ENCODE measurements at places on chromosomes 4 and X.

- DNase-seq = no peak
Observed at GRCh38 chr4:83216959-83217683, 67.5 kb downstream of the COQ2 start.

DNA sequence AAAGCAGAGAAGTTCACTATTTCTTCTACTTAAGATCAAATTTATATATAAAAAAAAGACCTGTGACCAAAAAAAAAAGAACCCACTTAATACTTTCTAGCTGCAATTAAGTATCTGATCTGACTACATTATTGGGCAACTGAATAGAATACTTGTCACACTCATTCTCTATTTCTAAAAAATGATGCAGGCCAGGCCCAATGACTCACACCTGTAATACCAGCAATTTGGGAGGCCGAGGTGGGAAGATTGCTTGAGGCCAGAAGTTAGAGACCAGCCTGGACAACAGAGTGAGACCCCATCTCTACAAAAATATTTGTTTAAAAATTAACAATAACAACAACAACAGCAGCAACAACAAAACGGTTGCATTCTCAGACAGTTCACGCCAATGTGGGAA, 108.8 kb upstream of the BMP2K start:
- DNase-seq = no peak

DNA sequence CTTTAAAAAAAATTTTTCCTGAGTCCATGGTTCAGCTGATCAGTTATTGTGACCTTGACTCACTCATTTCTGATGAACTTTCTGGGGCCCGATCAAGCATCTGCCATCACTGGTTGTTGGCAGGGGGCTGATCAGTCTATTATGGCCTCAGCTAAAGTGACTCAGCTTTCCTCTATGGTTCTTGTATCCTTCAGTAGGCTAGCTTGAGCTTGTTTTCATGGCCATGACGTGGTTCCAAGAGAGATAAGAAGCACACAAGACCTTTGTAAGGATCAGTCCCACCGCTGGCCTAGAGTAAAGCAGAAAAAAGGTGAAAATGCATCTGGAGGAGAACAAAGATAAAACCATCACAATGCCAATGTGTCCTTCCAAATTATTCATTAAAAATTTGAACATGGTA, 29.8 kb upstream of the EPGN start:
- no peak for DNase-seq

DNA sequence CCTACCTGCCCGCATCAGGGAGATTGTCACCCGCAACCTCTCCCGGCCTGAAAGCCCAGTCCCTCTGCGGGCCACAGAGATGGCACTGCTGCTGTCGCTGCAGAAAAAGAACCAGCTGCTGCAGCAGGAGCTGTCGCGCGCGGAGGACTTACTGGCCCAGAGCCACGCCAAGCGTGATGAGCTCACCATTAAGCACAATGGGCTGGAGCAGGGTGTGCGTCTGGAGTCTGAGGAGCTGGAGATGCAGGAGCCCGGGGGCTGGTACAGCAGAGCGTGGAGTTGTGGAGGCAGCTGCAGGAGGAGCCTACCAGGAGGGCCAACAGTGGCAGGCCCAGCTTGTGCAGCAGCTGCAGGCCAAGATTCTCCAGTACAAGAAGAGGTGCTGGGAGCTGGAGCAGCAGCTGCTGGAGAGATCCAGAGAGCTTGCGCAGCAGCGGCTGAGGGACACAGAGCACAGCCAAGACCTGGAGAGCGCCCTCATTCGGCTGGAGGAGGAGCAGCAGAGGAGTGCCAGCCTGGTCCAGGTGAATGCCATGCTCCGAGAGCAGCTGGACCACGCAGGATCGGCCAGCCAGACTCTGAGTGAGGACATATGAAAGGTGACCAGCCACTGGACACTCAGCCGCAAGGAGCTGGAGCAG, 11.3 kb downstream of the SMIM10L2A start:
- DNase-seq = no peak

DNA sequence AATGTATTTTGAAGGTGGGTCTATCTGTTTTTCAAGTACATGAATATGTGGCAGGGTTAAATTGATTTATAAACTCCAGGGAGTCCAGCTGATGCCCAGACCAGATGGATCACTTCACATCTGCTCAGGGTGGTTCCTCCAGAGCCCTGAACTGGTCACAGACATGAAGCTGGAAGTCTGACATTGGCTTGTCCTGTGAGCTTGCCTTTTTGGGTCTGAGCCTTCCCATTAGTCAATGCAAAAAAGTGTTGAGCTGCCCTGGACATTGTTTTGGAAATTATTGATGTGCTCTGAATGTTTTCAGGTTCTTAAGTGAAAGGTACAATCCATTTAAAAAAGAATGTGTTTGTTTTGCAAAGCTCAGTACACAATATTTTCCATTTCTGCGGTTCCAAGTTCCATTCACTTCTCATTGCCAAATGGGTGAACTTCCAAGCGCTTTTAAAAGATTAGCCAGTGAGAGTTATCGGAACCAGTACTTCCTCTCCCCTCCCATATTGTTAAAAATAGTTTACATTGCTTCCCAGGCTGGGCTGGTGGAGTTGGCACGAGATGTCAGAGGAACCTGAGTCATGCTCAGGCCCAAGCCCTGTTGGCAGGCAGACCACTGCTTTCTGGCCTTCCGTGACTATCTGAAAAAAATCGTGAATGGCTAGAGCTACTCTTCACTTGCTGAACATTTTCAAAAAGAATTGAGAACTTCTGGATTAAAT, 52.1 kb downstream of the PDGFRA start:
- DNase-seq = no peak

All from CD4-positive, alpha-beta T cell treated with Interleukin-15 for 4 hours (primary cell).